Bronchial smooth muscle cell (primary cell): ENCODE measurements at places on chromosomes 12 and 14. TPM values are rescaled to one million over a fixed set of nuclear protein-coding genes. Genes with fewer than 3 reads are reported as not detected.

Gene FAM186B
- 0.43 and 0.63 TPM in 2 replicates for total RNA-seq

Gene SYNE3
- 18.4 and 27.7 TPM in 2 replicates for total RNA-seq

Gene ANO4
- 0.32 and 0.94 TPM in 2 replicates for total RNA-seq

Gene DPF3
- total RNA-seq = 8.1 and 13.2 TPM in 2 replicates

Gene PGAM5
- total RNA-seq = 12.3 and 14.0 TPM in 2 replicates

Gene PARP11
- total RNA-seq = 2.9 and 5.0 TPM in 2 replicates

Gene TMEM132D
- under 0.01 TPM in 1 of 2 replicates, not detected in the other for total RNA-seq

Gene STAC3
- 0.63 and 0.69 TPM in 2 replicates for total RNA-seq

Gene RPS26
- 94.3 and 144 TPM in 2 replicates for total RNA-seq
